ENCODE measurements at places on chromosomes 4 and X.

DNA sequence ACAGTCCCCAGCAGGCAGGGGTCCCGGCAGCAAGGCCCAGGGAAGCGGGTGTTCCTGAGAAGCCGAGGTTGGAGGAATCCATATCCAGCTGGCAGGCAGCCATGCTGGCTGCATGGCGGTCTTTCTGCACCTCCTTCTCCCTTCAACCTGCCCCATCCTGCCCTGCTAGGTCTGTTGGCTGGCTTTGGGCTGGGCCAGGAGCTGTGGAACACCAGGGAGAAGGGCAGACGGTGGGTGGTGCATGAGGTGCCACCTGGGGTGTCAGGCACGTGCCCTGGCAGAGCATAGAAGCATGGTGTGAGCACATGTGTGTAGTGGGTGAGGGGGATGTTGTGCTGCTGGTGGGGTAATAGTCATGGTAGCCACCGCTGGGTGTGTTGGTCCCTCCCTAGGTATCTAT, 150.1 kb downstream of the PJA1 start:
- no peak for DNase-seq

GRCh38 chrX:40933706-40934425, 151.4 kb upstream of the USP9X start:
- peak; percentile 29 for DNase-seq

- DNase-seq, result no peak
These were observed 34.0 kb upstream of the JADE1 start for GRCh38 chr4:128775477-128775876.

- no peak for DNase-seq
These were observed at the start of gene SH3BP2 for GRCh38 chr4:2792711-2793585. SH3BP2 (plus strand) TSS chr4:2793085; CDS start chr4:2820618, 27,533 bp downstream.

DNA sequence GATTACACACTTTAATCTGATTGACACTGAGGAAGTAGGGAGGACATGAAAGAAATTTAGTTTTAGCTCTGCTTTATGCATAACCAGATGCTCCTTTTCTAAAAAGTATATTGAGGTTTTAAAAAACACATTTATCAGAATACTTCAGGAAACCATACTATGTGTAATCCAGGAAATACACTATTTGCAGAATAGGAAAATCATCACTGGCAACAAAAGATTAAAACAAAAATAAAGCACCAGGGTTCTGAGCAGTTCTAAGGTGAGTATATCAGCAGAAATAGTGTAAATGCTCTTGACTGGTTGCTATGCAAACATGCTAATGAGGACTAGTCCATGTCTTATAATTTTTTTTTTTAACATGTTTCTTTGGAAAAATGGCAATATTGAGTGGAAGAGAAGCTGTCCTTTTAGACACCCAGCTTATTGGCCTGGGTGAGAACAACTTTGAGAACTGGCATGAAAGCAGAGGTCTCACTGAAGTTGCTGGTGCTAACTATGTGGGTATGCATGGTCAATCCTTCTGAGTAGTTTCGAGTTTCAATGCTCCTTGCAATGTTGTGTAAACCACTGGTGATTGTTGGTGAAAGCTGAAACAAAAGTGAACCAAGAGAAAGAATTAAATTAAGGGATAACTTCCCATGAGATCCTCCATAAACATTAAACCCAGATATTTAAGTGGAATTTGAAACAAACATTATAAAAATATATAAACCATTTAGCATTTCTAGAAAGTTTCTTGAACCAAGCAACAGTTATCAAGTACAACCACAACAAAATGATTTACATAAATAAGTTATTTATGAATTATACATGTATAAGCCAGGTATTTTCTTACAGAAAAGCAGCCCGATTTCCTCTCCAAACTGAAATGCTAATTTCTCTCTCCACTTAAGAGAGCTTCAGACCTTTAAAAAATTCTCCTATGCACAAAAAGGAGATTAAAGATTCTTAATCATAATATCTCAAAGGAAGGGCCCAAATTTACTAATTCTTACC, 20.4 kb upstream of the SCD5 start:
- no peak for DNase-seq

DNA sequence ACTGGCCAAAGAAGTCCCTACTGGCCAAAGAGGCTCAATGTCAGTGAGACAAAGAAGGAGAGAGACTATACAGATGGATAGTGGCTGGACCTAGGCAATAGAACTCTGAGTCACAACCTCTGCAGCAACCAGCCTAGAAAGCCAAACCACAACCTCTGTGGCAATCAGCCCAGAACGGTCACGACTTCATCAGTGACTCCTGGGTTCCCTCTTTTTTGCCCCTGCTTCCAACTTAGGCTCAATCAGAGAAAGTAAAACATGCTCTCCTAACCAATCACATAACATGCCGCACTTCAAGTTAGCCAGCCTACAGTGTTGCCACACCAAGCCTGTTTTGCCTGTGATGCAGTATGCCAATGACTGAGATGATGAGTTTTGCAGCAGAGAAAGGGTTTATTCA, 203.4 kb downstream of the ANAPC10 start:
- DNase-seq, result no peak

- DNase-seq, result no peak
These were observed 9.6 kb upstream of the SLC25A14 start for GRCh38 chrX:130330146-130330545.

- no peak for DNase-seq
These were observed 126.8 kb downstream of the PAPSS1 start for GRCh38 chr4:107593230-107593629.

- no peak for DNase-seq
These were observed 104.0 kb downstream of the PHEX start for GRCh38 chrX:22135994-22136684.

All from urinary bladder (tissue), 4 donors.